ENCODE measurements at places on chromosomes 7 and 10.

DNA sequence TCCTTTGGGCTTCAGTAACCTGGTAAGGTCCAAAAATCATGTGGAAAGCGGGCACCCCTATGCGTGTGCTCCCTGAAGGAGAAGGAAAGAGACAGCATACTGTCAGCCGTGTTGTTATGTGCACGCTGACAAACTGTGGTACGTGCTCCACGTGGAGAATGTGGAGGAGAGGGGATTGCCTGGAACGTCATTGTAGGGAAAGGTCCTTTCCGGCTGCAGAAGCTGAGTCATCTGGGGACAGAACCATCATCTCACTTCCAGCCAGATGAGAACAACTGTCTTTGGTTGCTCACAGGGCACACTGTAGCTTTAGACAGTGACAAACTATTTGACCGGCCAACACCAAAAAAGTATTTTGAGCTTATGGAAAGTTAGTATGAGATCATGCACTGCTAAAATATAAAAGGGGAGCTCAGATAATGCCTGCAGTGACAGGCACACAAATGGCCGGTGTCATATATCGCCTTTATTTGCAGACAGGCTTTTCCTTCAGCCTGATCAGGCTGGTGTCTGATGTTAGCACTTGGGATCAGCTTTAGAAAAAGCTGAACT, 38.8 kb upstream of the GRB10 start:
- DNase-seq, result no peak

GRCh38 chr7:1441615-1442354, 17.5 kb downstream of the MICALL2 start:
- DNase-seq, result no peak

GRCh38 chr7:78176171-78176570, 377.6 kb downstream of the PHTF2 start:
- DNase-seq, result no peak

- DNase-seq, result no peak
These were observed 1.6 kb downstream of the C10orf143 start for GRCh38 chr10:130108934-130109604.

DNA sequence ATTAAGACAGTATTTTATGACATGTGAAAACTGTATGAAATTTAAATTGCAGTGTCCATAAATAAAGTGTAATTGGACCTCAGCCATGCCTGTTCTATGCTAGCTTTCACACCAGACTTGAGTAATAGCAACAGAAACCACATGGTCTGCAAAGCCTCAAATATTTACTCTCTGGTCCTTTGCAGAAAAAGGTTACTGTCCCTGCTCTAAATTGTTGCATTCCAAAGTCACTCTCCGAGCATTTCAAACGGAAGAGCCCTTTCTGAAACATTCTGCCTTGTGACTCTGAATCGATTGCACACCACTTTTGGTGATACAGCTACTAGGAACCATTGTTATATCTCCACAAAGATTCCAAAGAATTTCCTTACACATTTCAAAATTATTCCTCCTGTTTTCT, 81.0 kb upstream of the STK17A start:
- no peak for DNase-seq

DNA sequence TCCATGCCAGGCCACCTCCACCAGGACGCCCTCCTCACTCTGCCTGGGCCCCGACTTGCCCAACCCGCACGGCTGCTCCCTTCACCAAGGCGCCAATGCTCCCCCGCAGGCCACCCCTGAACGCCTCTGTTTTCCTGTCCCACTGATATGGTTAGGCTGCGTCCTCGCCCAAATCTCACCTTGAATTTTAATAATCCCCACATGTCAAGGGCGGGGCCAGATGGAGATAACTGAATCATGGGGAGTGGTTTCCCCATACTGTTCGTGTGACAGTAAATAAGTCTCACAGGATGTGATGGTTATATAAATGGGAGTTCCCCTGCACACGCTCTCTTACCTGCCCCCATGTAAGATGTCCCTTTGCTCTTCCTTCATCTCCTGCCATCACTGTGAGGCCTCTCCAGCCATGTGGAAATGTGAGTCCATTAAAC, 29.8 kb downstream of the RSU1 start:
- DNase-seq, result peak; percentile 64

DNA sequence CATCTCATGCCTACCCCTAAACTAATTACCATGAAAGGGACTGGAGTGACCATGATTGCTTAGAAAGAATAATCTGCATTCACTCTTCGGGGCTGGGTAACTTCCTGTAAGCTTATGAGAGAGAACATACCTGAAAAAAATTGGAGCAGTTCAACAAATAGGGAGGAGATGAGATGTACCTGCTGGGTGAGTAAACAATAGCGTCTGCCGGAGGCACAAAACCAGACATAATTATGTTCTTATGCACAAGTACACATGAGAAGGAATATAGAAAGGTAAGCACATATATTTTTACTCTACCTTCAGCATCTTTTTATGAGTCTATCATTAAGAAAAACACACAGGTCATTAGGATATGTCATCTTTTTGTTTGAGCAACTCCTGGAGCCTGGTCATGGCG, 224.6 kb upstream of the FERD3L start:
- no peak for DNase-seq

GRCh38 chr7:156218544-156219306, 406.5 kb upstream of the SHH start:
- no peak for DNase-seq

DNA sequence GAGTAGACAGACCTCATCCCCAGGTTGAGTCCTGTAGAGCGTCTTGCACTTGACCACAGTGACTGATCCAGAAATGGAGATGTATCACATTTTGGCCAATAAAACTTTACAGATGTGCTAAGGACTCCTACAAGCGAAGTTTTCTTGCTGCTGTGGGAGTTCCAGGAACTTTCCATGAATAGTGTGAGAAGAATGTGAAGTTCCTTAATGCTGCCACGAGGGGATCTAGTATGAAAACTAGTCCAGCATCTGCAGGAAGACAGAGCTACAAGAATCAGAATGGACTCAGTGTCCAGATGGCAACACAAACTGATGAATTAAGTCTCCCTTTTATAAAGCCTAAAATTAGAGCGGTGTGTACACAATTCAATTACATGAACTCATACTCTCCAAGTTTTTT, 14.8 kb upstream of the LSM8 start:
- no peak for DNase-seq

- DNase-seq, result no peak
These were observed 470.9 kb upstream of the MGMT start for GRCh38 chr10:128996092-128996491.

DNA sequence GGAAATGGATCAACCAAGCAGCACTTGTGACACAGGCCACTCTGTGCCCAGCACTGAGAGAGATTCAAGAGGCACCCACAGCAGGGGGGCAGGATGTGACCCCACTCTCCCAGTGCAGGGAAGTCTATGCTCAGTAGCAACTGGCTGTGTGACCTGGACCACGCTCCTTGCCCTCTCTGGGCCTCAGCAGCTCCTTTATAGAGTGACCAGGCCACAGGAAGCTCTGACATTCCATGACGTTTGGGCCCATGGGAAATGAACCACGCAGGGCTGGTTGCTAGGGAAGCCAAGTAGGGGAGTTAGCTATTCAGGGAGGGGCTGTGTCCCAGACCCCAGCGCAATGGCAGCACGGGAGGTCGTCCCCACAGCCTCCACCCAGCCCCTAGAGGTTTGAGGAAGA, 232.6 kb downstream of the USP6NL start:
- no peak for DNase-seq

GRCh38 chr7:20507157-20507556, 108.3 kb upstream of the ABCB5 start:
- no peak for DNase-seq

- DNase-seq, result no peak
These were observed 102.5 kb downstream of the ACTR3B start for GRCh38 chr7:152862006-152862405.

- DNase-seq, result no peak
These were observed 992 bp upstream of the RBM20 start for GRCh38 chr10:110643035-110643652.

GRCh38 chr10:79137826-79138225, 69.1 kb downstream of the ZMIZ1 start:
- DNase-seq, result peak; percentile 50

DNA sequence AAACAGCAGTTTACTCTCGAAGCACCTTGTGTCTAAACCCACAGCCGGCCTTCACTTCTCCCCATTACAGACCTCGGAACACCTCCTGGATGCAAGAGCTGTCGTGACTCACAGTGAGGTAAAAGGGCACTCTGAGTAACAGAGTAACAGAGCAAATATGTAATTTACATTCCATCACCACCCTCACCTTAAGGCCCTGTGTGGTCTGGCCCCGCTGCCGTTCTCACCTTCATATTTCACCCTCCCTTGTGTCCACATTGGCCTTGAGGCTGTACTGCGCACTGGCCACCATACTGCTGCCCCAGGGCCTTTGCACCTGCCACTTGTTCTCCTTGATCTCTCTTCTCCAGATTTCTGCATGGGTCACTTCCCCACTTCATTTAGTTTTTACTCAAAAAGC, 12.6 kb downstream of the FFAR4 start:
- no peak for DNase-seq

DNA sequence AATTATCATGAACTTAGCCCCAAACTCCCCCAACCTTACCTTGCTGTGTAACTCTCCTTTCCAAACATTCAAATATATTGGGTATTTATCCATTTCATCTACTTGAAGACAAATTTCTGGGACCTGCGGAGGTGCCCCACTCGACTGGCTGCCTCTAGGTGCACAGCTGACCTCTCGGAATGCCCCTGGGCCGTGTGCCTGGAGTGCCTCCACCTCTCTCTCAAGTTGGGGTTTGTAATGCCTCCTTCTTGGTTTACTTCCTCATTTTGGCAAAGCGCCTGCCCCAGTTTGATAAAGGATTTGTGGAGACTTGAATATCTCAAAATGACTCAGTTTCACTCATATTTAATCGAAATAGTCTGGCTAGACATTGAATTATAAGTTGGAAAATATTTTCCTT, 16.6 kb downstream of the ZNF777 start:
- DNase-seq, result no peak

DNA sequence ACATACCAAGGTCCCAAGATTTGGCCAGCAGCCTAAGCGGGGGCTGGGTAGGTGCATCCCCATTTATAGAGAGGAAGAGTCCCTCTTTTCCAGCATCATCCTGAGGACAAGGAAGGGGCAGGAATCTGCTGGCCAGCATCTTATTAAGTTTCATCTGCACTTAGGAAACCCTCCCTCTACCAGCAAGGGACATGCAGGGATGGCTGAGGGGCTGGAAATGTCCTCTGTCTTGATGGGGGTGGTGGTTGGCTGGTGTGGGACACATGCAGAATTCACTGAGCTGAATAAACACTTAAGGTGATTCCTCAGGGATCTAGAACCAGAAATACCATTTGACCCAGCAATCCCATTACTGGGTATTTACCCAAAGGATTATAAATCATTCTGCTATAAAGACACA, 42.1 kb downstream of the NOD1 start:
- DNase-seq, result no peak

- DNase-seq, result no peak
These were observed 260.1 kb downstream of the DNAJB6 start for GRCh38 chr7:157596881-157597280.

- DNase-seq, result no peak
These were observed 88.9 kb downstream of the FAM13C start for GRCh38 chr10:59273445-59273844.

DNA sequence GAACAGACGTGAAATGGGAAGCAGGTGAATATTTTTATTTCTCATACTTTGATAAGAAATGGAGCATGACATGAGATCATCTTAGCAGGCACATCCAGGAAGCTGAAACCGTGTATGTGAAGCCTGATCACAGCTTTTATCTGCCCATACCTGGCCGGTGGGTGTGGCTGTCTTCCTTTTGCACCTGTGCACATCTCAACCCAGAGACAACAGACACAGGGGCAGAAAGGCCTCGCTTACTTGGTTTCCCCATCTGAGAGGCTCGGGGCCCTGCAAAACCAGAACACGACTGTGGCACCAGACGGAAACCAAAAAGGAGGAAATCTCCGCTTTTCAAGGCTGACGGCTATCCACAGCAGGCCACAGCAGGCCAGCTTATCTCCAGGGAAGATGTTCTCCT, 116.4 kb downstream of the TCERG1L start:
- DNase-seq, result no peak

GRCh38 chr7:93015779-93016481, 101.8 kb downstream of the SAMD9 start:
- no peak for DNase-seq

DNA sequence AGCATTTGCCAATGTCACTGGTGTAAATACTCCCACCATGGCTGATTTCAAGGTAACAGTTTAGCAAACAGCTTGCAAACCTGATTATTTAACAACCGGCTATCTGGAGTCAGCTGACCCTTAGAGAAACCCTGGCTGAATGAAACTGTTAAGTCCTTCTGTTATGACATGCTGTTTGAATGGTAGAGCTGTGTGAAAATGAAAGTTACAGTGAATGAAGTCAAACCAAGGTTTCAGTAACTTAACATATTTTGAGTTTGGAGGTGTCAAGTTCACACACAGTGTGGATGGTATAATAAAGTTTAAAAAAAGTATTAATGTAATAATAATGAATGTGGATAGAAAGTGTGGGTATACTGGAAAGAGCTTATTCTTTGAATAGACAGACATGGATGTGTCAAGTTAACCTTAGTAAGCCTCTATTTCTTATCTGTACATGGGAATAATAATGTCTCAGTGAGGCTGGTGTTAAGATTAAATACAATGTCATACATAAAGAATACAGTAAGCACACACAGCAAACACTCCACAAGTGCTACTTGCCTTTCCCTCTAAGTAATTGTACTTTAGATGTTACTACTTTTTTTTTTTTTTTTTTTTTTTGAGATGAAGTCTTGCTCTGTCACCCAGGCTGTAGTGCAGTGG, 150.4 kb downstream of the TAX1BP1 start:
- no peak for DNase-seq

- no peak for DNase-seq
These were observed 160.3 kb upstream of the SEMA3A start for GRCh38 chr7:84354866-84355265.

DNA sequence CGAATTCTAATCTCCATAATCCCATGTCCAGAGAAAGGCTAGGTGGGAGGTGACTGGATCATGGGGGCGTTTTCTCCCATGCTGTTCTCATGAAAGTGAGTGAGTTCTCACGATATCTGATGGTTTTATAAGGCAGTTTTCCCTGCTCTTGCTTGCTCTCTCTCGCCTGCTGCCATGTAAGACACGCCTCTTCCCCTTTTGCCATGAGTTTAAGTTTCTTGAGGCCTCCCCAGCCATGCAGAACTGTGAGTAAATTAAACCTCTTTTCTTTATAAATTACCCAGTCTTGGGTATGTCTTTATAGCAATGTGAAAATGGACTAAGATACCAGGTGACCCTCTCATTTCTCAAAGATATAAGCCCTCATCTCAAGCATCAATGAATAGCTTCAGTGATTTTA, 1.1 kb upstream of the ACTA2 start:
- DNase-seq, result no peak

- no peak for DNase-seq
These were observed 488.4 kb upstream of the AKR1E2 start for GRCh38 chr10:4337563-4337962.

- no peak for DNase-seq
These were observed 43.2 kb downstream of the CCNY start for GRCh38 chr10:35379226-35380137.

GRCh38 chr10:48287417-48288391, 13.2 kb upstream of the FRMPD2 start:
- no peak for DNase-seq

Data from activated CD4-positive, CD25-positive, alpha-beta regulatory T cell treated with anti-CD3 and anti-CD28 coated beads, Interleukin-2, amount 50 U/mL, for 72 hours (primary cell).